Kidney (tissue), 22 donors: ENCODE measurements at places on chromosomes 7 and 10.

- no peak for DNase-seq
Observed at GRCh38 chr7:51545131-51545530, 228.5 kb upstream of the COBL start.

DNA sequence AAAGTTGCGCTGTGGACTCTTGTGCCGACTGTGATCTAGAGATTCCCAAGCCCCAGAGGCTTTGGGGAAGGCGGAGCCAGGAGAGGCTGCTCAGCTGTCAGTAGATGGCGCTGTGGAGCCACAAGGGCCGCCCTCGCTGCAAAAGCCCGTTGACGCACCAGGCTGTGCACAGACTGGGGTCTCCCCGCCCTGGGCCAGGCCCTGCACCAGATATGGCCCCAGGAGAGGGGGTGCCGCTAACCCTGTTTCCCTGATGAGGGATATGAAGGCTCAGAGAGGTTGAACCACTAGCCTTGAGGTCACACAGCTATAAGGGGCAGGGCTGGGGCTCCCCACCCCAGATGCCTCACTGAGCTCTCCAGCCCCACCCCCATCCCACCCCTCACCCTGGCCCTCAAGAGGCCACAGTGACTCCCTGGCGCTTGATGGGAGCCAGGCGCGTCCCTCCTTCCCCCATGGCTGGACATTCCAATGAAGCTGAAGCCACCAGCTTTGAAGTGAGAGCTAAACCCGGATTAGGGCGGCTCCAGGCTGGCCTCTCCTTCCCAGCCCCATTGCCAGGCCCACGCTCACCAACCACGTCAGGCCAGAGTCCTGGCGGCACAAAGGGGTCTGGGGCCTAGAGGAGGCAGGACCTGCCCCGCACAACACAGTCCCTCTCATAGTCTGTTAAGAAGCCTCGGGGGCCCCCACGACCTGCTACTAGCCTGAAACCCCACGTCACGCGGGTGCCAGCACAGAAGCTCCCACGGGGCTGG, 26.4 kb downstream of the MYL10 start:
- DNase-seq = peak; percentile 91

DNA sequence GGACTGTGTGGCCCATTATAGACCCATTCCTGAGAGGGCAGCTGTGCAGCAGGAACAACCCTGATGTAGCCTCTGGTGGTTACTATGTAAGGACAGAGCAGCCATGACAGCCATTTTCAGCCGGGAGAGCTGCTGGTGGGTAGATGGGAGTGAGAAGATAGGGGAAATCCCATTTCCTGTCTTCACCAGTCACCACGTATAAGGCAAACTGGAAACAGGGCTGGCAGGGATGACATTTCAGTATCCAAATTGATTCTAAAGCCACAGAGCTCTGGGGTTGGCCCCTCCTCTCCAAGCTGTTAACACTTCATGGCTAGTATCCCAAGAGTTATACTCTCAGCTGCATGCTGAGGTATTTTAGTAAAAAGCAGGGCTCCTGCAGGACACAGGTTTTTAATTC, 15.2 kb upstream of the FZD1 start:
- no peak for DNase-seq

DNA sequence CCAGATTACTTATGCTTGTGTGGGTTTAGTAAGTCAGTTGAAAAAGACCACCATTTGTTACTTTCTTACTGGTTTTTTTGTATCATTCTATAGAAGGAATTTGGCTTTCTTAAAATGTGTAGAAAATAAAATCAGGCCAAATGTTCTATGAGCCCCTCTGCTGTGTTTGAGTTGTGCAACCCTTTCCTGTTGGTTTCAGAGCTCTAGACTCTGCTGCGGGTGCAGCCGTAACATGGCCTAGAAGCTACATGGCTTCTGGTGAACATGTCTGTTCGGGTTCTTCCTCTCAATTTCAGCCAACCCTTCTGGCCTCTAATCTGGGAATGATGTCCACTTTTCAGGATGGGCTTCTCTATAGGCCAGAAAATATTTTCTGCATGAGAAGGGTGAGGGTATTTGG, 56.6 kb upstream of the RAB18 start:
- no peak for DNase-seq

DNA sequence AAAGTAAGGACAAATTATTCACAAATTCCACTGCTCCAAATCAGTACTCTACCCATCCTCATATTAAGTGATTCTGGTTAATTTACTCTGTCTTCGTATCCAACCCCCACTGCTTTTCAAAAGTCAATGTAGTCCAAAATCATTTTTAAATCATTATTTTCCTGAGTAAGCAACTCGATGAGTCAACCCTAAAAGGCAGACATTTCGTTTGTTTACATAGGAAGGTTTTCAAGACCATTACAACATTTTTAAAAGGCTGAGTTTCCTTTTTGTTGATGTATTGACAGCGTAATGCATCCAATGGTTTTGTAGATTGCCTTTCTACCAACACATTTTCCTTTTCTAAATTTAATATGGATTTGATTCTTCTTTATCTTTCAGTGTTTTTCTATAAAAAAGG, 523.0 kb upstream of the ANKRD30A start:
- DNase-seq = no peak

- no peak for DNase-seq
Observed at GRCh38 chr7:157358041-157358752, 21.4 kb downstream of the DNAJB6 start.

- no peak for DNase-seq
Observed at GRCh38 chr7:7698930-7699329, 19.5 kb downstream of the RPA3 start.

DNA sequence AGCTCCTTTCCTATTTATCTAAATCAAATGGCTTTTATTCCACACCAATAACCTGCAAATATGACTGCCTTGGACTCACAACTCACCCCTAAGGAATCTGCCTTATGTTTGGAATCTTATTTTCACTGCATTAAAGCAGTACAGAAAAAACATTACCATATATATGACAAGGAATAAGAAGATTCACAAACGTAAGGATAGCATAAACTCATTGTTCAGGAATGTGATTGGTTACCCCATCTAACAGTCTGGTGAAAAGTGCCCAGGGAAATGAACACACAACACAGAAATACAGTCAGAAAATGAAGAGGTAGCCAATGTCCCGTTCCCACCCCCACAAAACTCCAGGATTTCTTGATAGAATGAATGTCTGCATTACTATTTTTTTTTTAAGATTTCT, 2.0 kb downstream of the PPP3CB start:
- no peak for DNase-seq

DNA sequence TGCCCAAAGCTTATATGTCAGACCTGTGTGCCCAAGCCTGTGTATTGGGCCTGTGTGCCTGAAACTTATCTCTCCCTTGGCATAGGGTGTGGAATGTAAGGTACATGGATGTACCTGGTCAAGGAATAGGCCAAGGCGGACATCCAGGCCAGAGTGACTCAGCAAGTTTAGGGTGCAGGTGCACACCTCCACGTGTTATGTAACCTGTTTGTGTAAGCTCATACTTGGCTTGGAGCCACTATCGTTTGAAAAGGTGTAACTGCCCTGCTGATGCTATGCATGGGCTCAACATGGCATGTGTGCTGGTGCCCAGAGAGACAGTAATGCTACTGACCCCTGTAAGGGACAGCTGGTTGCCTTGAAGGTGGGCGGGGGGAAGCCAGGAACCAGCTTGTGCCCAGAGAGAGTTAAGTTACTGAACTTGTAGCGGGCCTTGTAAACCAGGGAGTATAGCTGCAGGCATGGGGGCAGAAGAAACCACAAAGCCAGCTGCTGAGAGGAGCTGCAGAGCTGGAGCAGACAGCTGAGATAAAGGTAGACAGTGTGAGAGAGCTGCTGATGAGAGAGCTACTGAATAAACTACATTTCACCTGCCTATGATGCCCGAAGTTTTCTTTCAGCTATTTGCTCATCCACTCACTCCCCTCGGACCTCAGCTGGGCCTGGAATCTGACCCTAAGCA, 656.4 kb upstream of the ZWINT start:
- no peak for DNase-seq

DNA sequence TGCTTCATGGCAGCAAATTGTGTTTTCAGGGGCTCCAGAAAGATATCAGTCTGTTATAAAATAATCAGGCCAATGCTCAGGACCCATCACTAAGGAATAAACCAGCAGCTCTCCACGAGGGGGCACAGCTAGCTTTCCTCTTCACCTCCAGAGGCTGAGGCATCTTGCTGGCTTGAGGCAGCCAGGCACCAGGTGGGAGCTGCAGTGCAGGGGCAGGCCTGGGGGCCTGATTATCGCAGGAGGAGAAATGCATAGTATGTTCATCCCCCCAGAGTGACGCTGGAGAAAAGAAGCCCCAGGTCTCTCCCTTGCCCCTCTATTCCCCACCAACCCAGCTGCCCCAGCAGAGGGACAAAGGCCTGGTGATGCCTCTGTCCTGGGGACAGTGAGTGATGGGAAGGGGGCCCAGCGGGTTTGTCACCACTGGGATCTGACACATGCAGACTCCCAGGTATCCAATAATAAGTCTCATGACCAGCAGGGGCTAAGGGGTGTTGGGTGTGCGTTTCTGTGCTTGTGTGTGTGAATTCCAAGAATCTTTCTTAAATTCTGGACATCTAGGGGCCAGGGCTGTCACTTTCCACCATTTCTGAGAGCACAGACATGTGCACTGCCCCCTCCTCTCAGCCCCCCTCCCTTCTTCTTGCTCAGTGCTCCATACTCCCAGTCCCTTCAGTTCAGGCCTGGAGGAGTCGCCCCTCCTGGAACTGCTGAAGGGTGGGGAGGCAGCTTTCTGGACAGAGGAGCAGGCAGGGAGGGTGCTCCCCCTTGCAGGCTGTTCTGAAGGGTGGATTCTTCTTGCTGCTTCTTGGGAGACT, 128.1 kb upstream of the FAM20C start:
- DNase-seq = peak; percentile 75

DNA sequence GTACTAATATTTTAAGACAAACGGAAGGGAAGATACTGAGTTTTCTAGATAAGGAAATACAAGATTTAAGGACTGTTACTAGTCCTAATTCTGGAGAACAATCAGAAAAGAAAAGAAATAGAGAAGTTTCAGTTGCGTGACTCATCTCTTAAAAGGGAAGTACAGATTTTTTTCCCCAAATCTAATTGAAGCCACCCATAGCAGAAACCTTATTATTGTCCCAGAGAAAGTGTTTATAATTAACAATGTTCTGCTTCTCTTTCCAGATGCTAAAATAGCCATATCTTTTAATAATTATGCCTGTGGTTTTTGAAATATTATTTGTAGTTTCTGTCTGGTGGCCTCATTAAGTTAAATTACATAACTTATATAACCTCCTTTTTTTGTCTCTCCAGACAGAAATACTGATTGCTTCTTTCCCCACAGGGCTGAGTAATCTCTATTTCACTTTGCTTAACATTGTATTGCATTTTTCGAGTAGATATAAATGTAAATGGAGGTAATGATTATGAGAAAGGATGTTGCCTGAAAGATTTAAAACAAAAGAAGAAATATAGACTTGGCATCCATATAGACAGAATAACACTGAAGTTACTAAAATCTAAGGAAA, 240.7 kb upstream of the MBL2 start:
- no peak for DNase-seq

DNA sequence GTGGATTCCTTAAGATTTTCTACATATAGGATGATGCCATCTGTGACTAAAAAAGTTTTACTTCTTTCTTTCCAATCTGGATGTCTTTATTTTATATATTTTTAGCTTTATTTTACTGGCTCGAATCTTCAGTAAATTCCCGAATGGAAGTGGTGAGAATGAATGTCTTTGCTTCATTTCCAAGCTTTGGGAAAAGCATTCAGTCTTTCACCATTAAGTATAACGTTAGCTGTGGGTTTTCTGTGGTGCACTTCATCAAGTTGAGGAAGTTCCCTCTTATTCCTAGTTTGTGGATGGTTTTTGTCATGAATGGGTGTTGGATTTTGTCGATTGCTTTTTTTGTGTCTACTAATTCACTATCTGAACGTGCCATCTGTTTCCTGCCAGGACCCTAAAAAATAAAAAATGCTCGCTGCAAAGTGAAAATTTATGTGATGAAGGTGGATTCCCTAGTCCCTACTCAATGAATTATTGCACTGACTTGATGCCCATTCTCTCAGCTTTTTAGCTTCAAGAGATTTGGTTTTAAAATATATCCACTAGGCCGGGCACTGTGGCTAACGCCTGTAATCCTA, 90.2 kb upstream of the CARD11 start:
- no peak for DNase-seq

- no peak for DNase-seq
Observed at GRCh38 chr7:70545214-70545613, 586.7 kb upstream of the GALNT17 start.

GRCh38 chr10:62708569-62708968, 96.0 kb upstream of the ADO start:
- DNase-seq = no peak

- no peak for DNase-seq
Observed at GRCh38 chr7:155512246-155512887, 34.0 kb downstream of the CNPY1 start.

DNA sequence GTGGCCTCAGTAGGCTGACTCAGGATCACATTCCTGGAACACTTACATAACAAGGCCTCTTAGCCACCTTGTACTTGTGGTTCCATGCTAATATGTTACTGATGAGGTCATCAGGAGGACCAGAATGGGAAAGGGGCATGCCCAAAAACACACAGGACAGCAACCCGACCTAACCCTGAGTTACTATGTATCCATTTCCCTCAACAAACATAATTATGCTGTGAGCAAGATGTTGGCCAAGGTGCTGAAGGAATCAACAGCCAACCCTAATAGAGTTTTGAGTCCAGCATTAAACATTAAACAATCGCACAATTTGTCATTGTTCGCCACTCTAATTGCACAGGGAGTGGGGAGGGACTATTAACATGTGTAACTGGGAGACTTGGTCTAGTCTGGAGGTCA, 129.4 kb downstream of the PLPP4 start:
- no peak for DNase-seq

GRCh38 chr10:29949411-29950011, 109.9 kb downstream of the JCAD start:
- DNase-seq = no peak

GRCh38 chr10:78013564-78013963, 15.8 kb downstream of the POLR3A start:
- no peak for DNase-seq

- DNase-seq = no peak
Observed at GRCh38 chr7:135204341-135204749, 7.0 kb downstream of the WDR91 start.
